Activated CD4-positive, CD25-positive, alpha-beta regulatory T cell (primary cell): ENCODE measurements at places on chromosomes 2 and 18.

DNA sequence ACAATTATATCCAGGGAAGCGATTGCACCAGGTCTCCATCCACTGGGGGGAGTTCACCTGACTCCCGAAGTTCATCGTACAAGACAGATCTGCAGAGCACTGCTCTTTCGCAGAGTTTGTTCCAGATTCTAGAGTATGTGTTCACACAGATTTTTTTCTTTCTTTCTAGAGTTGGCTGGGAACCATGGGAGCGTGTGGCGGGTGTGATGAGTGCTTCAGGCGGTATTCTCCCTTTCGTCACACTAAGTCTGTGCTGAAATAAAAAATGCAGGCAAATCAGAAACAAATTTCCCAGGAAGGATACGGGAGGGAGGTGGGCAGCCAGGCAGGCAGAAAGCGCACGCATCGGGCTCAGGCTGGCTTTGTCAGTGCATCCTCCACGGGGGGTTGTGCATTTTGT is 129.8 kb upstream of the SOX11 start:
- DNase-seq: no peak

GRCh38 chr18:52409727-52410126 is 69.7 kb downstream of the DCC start:
- DNase-seq: no peak

DNA sequence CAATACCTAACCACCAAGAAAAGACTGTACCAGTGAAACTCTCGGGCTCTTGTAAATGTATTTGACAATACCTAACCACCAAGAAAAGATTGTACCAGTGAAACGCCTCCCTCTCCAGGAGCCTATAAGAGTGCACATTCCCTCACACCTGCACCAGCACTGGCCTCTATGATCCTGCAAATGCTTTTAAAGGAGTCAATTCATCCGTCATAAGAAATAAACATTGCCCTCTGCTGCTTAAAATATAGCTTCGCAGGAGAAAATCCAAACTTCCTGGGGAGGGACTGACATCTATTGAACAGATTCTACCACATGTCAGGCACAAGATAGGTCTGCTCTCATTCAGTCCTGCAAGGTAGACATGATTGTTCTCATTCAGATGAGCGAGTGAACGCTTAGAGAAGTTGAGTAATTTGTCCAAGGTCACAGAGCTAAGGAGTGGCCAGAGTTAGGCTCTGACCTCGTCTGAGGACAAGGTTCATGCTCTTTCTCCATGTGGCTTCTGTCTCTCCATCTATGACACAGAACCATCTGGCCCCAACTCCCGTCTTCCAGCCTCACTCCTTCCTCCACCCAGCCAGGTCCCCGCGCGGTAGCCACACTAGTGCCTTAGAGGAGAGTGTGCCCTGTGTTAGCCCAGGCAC is 38.7 kb downstream of the MCFD2 start:
- no peak for DNase-seq

DNA sequence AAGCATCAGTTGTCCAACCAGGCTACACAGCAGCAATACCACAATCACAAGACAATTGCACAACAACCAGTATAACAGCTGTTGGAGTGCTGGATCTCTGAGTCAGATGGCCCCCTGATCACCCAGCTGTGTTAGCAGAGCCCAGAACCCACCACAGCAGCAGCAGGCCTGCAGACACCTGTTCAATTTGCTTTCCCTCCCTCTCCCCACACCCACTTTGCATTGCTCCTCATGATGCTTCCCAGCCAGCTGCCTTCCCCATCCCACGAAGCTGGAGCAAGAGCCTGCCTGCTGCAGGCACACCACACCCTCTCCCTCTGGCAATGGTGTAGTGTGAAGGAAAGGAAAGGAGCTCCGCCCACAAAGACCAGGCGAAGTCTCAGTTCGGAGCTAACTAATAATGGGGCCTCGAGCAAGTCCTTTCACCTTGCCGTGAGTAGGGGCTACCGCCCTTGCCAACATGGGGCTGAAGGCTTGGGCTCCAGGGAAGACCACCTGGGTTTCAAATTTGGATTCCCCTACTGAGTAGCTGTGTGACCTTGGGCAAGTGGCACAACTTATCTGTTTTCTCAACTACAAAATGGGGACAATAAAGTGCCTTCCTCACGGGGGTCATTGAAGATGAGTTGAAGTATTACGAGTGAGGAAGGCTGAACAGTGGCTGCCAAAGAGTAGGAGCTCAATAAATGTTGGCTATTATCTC is 19.4 kb upstream of the ZBTB7C start:
- DNase-seq: no peak

DNA sequence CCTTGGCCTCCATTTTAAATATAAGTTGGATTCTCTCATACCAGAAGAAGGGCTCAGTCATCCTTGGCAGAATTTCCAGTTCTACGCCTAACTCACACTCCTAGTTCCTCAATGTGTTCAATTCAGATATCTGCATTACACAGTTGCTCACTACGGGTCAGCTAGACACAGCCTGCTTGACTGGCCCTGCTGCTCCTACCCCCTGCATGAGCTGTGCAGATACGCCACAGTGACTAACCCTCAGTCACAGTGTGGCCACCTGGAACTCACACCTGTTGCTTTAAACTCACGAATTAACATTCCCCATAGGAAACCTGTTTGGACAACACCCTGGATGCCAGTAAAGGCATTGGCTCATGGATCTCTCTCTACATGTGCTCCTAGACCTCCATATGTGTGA is 429.6 kb downstream of the NCKAP5 start:
- DNase-seq: no peak
